ENCODE measurements at places on chromosomes 11 and 22.
A peak's percentile ranks its signal among the peaks of the same experiment; 100 is the strongest.

- no peak for DNase-seq
Measured at GRCh38 chr11:86947541-86947940, 7.7 kb downstream of the FZD4 start.

- no peak for DNase-seq
Measured at GRCh38 chr22:47804281-47804680, 1041.8 kb downstream of the TBC1D22A start.

DNA sequence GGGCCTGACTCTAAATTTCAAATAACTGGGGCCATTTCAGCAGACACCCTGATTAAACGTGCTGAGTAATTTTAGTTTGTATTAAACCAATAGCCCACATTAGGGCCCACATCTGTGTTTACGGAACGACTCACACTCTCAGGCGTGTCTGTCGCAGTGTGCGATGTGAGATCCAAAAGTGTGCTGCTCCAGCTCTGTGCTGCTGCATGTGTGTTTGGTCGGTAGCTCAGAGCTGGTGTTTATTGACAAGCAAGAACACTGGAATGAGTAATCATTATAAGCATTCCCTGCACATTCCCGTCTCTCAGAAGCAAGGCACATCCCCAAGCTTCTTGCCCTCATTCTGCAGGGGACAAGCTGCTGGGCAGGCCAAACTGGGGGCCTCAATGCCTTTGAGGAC lies 7.8 kb downstream of the OPCML start:
- no peak for DNase-seq

DNA sequence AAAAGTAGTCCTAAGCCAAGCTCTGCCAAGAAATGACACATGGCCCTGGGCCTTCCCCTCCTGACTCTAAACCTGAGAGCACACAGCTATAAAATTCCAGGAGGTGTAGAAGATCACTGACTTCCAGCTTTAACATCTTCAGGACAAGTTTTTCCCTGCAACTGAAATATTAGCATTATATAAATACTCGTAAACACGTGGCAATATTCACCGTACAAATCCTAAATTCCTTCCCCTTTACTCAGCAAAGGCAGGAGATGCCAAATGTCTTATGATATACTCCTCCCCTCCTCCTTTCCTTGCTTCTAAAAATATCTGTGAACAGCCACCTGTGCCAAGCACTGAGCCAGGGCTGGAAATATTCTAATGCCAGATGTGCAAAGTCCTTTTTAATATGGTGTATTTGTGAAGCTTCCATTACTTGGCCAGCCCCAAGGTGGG lies 194.0 kb downstream of the LARGE1 start:
- peak; percentile 5 for DNase-seq

- DNase-seq = peak; percentile 57
Measured at GRCh38 chr11:29173660-29174062, 843.2 kb downstream of the KCNA4 start.

- DNase-seq = no peak
Measured at GRCh38 chr22:38272373-38273134, at the start of gene TMEM184B. TSS of gene TMEM184B (minus strand) at chr22:38273010. CDS start at chr22:38247961, 25,049 bp downstream.

DNA sequence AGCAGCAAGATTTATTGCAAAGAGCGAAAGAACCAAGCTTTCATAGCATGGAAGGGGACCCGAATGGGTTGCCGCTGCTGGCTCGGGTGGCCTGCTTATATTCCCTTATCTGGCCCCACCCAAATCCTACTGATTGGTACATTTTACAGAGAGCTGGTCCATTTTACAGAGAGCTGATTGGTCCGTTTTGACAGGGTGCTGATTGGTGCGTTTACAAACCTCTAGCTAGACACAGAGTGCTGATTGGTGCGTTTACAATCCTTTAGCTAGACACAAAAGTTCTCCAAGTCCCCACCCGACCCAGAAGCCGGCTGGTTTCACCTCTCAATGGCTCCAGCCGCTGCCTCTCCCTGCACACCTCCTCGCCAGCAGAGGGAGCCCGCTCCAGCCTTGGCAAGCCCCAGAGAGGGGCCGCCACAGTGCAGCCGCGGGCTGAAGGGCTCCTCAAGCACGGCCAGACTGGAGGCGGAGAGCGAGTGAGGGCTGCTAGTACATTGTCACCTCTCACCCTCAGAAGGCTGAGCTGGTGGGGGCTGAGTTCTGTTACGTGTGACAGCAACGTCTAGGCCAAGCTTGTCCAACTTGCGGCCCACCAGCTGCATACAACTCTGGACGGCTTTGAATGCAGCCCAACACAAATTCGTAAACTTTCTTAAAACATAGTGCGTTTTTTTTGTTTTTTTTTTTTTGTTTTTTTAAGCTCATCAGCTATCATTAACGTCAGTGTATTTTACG lies 8.7 kb downstream of the PTH start:
- no peak for DNase-seq
